ENCODE measurements at places on chromosomes 7 and 10.
A peak's percentile ranks its signal among the peaks of the same experiment; 100 is the strongest.

GRCh38 chr10:53127686-53128085 lies 355.1 kb upstream of the MBL2 start:
- DNase-seq, result no peak

GRCh38 chr10:15084502-15084922 lies 4.1 kb downstream of the ACBD7 start:
- DNase-seq, result peak; percentile 98

DNA sequence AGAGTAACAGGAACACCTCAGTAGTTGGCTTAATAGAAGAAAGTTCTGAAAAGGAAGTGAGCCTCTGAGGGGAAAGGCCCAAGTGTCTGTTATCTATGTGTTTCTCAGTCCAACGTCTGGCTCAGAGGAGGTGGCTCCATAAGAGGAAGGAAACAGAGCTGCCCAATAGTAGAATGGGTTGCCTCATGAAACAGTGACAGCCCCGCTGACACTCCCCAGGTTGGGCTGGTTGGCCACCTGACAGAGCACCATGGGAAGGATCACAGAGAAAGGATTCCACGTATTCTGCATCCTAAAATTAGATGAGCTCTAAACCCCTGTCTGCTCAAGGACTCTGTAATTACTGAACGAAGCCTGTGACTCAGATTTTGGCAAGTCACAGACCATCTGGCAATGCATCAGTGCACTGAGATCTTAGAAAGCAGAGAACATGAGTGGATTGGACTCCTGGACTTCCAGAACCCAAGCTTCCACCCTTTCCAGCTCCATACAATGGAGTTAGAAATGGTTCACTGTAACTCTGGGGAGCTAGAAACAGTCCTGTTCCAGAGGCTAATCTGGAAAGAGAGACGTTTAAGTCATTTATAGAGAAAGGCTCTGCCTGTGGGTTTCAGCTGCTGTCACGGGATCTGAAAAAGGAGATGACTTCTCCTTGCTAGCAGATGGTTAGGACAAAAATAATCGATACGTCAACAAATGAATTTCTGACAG lies 2.9 kb downstream of the PKD2L1 start:
- no peak for DNase-seq

- no peak for DNase-seq
These were observed 515 bp downstream of the FASTK start for GRCh38 chr7:151080067-151080521.

- DNase-seq, result no peak
These were observed 195.4 kb upstream of the GHITM start for GRCh38 chr10:83943920-83944319.

DNA sequence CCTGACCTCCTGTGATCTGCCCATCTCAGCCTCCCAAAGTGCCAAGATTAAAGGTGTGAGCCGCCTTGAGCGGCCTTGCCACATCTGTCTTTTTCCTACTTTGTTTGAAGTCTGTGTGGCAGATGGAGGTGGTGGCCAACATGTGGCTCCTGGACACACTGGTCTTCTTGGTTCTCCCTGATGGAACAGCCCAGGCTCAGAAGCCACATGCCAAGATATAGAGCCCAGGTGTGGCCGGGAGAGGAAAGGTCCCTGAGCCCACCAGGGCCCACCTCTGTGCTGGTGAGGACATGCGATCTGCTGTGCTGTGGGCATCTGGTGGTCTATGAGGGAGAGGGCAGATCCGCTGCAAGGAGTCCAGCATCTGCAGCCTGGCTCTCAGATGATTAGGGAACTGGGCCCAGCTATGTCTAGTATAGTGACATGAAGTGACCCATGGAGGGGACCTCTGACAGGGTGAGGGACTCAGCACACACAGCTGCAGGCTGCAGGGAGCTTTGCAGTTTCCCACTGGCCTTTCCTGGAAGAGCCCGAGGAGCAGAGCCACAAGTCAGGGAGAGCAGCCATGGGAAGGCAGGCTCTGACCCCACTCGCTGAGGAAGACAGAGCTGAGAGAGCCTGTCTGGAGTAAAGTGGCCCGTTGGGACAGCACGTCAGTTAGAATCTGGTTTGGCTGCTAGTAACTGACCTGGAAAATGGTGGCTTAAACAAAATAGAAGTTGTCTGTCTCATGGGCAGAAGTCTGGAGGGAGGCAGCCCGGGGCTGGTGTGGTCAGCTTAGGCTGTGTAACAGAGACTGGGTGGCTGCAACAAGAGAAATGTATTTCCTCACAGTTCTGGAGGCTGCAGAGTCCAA lies 25.9 kb downstream of the ADCY1 start:
- DNase-seq, result no peak

- DNase-seq, result no peak
These were observed 421.9 kb downstream of the PTPRN2 start for GRCh38 chr7:158165711-158166110.

DNA sequence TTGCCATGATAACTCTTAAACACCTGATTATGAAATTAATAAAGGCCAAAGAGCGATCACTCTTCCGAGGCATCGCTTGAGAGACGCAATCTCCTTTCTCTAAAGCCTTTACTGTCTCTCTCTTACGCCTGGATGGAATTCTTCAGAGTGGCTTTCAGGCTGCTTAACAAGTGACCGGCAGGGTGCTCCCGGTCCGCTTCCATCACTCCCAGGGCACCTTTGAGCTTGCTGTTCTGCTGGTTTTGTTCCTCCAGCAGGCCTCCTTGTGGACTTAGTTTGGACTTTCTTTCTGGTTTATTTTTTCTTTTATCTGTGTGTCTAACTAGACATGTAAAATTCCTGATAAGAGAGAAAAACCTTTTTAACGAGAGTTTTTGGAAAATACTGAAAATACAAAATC lies 60.9 kb downstream of the MRPL32 start:
- DNase-seq, result peak; percentile 13

GRCh38 chr10:47365431-47366180 lies 17.4 kb downstream of the RBP3 start:
- DNase-seq, result no peak

GRCh38 chr7:18414885-18415284 lies 80.7 kb upstream of the HDAC9 start:
- no peak for DNase-seq

DNA sequence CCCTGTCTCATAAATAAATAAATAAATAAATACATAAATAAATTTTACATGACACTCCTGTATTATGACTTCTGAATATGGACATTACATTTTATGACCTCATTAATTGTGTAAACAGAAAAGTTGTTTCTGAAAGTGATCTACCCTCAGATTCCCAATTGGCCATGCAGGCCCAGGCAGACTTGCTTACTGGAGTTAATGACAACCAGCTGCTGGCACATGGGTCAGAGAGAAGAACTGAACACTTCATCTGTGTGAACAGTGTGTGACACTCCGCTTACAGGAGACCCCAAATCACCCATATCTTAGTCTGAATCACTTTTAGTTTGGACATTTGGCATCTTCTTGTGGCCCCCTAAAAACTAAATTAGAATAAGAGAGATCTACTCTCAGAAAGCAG lies 31.4 kb downstream of the PARP12 start:
- no peak for DNase-seq

GRCh38 chr7:8435590-8436545 lies 2.5 kb downstream of the NXPH1 start:
- DNase-seq, result peak; percentile 13

DNA sequence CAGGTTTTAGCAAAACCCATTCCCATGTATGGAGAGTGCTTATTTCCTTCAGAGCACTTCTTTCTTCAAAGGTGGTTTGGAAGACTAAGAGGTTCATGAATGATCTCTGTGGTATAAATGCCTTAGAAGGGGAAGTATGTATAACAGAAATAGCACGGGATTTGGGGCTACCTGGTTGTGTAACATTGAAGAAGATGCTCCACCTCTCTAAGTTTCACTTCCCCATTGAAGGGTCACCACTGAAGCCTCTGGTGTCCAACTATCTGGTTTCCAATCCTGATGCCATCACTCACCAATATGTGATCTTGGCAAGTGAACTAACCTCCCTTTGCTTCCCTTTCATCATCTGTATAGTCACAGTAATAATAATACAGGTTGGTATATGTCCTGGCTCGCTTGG lies 37.2 kb downstream of the CYCS start:
- DNase-seq, result no peak

DNA sequence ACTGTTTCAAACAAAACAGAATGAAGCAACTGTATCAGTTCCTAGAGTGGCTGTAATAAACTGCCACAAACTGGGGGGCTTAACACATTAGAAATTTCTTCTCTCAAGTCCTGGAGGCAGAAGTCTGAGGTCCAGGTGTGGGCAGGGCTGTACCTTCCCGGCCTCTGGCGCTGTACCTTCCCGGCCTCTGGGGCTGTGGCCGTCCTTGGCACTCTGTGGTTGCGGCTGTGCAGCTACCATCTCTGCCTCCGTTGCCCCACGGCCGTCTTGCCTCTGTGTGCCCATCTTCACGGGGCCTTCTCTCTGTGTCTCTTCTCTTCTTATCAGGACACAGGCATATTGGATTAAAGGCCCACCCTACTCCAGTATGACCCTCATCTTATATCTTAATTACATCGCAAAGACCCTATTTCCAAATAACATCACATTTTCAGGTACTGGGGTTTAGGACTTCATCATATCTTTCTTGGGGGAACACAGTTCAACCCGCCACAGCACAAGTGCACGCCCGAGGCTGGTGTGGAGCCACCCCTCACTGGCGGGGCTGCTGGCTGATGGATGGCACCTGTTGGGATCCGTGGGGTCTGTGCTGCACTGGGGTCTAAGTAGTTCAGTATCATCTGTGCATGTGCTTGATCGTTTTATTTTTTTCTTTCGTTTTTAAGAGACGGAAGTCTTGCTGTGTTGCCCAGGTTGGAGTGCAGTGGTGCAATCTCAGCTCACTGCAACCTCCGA lies 123.2 kb downstream of the ACTR3B start:
- no peak for DNase-seq

DNA sequence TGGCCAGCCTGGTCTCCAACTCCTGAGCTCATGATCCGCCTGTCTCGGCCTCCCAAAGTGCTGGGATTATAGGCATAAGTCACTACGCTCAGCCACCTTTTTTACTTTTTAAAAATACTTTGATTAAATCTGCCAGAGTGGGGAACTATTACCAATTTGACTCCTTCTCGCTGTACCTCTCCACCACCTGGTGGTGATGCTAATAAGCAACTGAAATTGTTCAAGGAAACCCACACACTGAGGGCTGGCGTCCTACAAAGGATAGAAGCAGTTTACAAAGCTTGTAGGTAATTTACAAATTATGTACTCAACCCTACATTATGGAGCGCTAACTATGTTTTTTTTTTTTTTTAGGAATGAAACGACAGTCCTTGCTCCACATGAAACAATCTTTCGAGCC lies 111.1 kb downstream of the CPED1 start:
- DNase-seq, result no peak

DNA sequence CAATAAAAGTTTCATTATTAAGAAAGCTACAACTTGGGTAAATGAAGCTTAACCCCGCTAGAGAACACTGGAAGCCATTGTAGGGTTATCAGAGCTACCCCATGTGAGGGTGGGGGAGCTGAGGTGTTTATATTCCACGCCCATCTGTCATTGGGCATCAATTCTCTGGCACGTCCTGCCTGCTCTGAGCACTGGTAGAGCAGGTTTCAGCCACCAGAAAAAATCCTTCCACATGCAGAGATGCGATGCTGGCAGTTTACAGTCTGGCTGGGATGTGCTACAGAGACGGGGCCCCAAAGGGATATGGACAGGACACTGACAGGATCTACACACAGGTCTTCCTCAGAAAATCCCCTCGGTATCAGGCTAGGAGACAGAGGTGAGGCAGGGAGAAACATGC lies 15.9 kb upstream of the RAPGEF5 start:
- DNase-seq, result no peak

DNA sequence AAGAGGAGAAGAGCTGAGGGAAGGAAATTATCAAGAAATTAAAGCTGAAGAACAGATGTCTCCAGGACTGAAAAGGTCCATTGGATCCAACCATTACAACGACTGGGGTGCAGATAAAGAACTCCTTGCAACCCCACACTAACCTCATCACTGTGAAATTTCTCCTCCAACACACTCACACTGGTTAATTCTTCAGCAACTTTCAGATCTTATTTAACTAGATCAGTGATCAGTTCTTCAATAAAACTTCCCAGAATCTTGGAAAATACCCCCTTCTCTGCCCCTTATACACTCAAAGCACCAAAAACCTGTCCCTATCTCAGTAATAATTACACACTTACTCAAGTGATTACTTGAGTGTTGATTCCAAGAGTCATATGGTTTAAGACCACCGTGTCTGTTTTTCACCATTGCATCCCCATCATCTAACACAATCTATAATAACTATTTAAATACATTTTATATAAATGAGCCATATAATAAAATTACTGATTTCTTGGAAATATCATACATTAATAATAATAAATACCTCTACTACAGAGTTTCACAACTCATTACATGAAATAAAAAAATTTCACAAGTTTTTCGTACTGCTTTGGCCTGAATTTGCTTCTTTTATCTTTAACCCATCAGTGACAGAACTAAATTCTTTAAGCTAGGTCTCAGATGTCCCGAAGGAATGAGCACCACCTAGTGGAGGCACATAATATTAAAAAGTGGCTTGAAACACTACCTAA lies 123.7 kb downstream of the MPP7 start:
- peak; percentile 46 for DNase-seq

DNA sequence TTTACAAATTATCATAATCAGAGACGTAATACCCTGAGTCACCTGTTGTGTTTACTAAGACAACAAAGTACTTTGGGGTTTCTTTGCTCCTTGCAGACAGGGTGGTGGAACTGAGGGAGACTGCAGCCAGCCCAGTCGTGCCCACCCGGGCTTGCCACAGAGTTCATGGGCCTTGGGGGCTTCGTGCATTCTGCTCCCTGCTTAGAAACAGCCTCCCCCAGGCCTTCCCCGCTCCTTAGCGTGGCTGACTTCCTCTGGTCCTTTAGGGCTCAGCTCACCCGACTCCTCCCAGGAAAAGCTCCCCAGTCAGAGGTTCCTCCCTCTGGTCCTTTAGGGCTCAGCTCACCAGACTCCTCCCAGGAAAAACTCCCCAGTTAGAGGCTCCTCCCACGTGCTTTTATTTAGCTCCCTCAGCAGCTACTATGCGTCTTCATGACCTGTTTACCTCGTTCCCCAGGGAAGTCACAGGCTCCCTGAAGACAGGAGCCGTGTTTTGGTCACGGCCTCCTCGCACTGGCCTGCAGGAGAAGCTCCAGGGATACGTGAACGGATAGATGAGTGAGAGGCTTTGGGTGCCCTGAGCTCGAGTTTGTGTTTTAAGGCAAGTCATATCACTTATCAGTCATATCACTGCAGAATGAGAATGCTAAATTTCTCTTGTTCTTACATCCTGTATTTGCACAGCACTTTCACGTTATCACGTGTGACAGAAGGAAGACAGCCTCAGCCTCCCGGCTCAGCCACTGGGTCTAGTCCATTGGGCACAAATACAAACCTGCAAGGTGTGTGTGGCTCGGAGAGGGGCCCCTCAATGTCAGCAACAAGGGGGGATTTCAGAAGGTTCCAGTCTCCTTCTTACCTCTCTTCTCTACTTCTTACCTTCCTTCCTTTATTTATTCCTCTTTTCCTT lies 52.7 kb upstream of the VIPR2 start:
- no peak for DNase-seq

GRCh38 chr7:40077849-40078248 lies 56.6 kb downstream of the MPLKIP start:
- DNase-seq, result no peak

GRCh38 chr10:48945441-48946130 lies 5.9 kb upstream of the LRRC18 start:
- no peak for DNase-seq

- DNase-seq, result no peak
These were observed 92.2 kb upstream of the GNA12 start for GRCh38 chr7:2936301-2936700.

- peak; percentile 67 for DNase-seq
These were observed 46.7 kb downstream of the NOC3L start for GRCh38 chr10:94315975-94316464.

GRCh38 chr7:2116989-2117591 lies 115.7 kb downstream of the MAD1L1 start:
- DNase-seq, result no peak
